Erythroblast (primary cell): ENCODE measurements at places on chromosomes 13 and 19.

DNA sequence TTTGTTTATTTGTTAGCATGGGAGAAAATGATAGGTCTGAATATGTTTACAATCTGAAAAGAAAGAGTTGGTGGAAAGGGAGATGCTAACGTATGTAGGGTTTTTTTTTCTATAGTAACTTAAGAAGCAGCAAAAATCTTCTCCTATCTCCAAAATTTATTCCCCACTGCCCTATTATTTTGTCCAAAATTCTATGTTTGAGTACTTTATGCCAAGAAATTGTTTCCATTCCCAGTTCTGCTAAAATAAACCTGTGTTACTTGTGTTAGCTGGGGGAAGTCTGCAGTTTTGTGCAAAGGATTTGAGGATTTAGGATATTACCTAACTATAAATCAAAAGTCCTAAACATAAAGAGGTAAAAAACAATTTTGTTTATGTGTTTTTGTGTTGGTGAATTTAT is 2770.4 kb upstream of the PCDH20 start:
- no peak for DNase-seq

DNA sequence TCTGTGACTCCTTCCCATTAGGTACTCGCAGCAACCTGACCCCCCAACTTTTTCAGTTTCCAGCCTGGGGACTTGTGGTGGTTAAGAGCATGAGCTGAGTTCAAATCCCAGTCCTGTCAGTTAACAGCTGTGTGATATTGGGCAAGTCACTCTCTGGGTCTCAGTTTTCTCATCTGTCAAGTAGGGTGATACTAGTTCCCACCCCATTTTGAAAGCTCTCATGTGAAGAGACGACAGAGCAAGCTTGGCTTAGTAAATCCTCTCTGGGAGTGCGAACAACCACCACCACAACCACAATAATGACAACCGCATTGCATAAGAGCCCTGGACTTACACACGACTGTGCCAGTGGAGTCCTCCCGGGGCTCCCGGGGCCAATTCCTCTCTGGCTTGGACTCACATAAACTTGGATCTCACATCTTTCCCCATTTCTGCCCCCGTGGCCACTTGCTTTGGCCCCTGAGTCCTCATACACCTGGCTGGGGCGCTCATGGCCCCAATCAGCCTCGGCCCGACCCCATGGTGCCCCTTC is 454 bp downstream of the BLVRB start:
- DNase-seq, result peak; percentile 95

- no peak for DNase-seq
Observed at GRCh38 chr19:47541518-47541917, 26.7 kb upstream of the NAPA start.

- no peak for DNase-seq
Observed at GRCh38 chr13:25177636-25178035, 5.5 kb upstream of the AMER2 start.

- no peak for DNase-seq
Observed at GRCh38 chr13:83796364-83796763, 85.9 kb downstream of the SLITRK1 start.

- DNase-seq, result no peak
Observed at GRCh38 chr13:74889321-74889720, 592.6 kb downstream of the TBC1D4 start.

- DNase-seq, result no peak
Observed at GRCh38 chr13:60986301-60986700, 429.3 kb downstream of the PCDH20 start.

GRCh38 chr19:54254195-54254906 is 2.7 kb downstream of the LILRB5 start:
- no peak for DNase-seq

DNA sequence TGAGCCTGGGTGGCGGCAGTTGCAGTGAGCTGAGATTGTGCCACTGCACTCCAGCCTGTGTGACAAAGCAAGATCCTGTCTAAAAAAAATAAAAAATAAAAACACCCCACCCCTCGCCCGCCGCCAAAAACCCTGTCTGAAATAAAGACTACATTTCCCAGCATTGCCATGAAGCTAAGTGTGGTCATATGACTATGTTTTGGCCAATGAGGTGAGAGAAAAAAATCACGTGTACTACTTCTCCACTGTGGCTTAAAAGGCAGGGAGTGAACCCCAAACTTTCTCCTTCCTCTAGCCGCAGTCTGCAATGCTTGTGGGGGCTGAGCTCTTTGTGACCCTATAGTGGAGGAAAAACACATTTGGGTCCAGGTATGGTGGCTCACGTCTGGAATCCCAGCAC is 54.9 kb downstream of the COLGALT1 start:
- peak; percentile 27 for DNase-seq

GRCh38 chr13:35596321-35597030 is 120.0 kb upstream of the MAB21L1 start:
- no peak for DNase-seq

DNA sequence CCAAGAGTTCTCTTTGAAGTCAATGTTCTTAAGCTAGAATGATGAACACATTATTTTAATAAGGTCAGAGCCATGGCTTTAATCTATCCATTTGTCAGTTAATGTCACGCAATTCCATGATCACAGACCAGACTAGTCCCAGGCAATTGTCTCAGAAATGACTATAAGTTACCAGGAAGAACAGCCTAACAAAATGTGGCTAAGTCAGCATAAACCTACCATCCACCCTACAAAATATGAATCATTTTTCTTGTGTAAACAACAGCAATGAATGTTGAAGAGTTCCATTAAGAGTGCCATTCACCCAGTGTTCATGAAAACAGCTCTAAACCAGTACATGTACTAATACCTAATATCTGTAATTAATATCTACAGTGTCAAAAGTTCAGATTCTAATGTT is 127.5 kb downstream of the KCTD12 start:
- no peak for DNase-seq

DNA sequence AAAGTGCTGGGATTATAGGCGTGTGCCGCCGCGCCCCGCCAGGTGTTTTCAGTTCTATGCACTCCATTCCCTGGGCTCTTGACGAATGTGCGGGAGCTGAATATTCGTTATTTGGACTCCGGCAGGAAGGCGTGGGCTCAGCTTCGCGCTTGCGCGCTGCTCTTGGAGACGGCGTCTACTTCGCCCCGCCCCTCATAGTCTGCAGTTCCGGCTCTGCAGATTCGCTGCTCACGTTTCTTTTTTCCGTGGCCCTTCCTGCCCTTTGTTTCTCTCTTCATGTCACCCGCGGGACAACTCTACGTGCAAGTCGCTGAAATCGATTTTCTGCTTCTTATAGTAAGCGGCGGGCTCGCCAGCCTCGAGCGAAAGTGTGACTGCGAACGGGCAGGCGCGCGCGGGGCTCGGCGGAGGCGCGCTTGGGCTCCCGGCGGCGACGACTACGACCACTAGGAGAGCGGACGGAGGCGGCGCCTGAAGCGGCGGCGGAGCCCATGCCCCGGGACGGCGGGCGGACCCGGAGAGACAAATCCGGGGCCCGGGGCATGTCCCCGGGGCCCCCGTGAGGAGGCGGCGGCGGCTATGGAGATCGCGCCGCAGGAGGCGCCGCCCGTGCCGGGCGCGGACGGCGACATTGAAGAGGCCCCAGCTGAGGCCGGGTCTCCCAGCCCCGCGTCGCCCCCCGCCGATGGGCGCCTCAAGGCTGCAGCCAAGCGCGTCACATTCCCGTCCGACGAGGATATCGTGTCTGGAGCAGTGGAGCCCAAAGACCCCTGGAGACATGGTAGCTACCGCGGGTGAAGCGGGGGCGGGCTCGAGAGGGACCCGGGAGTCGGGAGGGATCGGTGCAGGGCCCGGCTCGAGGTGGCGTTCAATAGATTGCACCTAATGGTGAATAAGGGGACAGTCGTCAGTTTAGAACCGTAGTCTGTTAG is at the start of gene PPP1R37:
TSS of gene PPP1R37 (plus strand) at position 433 of the 932 bp plus-strand sequence. CDS start at position 580, 147 bp downstream.
- DNase-seq, result peak; percentile 98

DNA sequence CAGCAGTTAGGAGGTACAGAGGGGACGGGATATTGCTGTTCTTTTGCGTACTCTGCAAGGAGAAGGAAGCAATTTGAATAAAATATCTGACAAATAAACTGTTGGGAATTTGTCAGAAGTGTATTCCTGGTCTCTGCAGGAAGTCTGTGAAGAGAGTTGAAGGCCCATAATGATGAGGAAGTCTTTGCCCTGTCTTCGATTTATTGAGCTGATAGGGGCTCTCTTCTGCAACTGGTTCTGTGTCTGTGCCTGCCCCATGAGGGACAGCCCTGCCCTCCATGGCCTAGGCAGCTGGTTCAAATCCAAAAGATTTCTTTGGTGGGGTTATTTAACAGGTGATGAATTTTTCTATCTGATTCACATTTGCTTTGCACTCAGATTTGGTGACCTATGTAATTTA is 339.7 kb upstream of the EDNRB start:
- no peak for DNase-seq

DNA sequence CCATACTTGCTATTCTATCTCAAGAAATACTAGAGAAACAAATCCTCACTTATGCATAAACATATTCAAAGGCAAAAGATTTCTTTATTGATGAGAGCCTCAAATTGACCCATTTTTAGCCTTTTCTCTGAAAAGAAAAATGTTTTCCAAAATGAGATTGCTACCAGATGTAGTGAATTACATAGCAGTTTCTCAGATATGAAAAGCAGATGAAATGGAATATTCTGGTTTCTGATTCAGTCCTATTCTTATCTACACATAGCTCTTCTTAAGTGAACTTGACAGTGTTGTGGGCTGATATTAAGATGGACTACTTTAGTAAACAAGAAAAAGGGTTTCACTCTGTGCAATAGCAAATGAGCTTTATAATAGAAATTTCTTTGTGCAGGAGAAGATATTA is 183.5 kb downstream of the DNAJC15 start:
- no peak for DNase-seq

DNA sequence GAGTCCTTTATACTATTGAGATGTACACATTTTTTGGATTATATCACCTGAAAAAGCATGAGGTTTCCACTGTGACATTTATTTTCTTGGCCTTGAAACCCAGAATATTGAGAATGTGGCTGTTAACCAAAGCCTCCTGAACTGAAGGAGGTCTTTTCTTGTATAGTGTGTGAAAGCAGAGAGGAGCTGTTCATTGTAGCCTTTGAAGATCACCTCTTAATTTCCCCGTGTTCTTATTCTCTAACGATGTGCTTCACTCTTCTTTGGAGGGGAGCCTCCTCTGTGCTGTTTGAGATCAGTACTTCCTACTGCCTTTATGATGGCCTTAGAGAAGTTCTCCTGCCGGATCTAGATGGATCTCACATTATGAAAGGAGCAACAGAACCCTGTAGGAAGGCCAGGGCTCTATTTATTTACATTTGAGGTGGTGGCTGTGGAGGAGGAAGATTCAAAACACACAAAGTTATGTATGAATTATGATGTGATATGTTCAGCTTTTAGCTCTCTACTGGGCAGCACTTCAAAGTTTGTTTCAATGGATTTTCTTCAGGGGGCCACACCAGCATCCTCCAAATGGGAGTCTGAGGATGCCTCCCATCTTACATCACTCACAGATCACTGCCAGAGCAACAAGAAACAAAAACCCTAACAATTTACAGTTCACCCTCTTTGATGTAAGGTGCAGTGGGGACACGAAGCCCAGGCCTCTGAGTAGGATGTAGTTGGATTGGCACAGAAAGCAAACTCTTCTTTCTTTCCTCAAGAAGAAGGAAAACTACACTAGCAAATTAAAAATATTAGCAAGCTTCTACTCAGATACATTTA is 322.3 kb downstream of the DLEU7 start:
- DNase-seq, result no peak

DNA sequence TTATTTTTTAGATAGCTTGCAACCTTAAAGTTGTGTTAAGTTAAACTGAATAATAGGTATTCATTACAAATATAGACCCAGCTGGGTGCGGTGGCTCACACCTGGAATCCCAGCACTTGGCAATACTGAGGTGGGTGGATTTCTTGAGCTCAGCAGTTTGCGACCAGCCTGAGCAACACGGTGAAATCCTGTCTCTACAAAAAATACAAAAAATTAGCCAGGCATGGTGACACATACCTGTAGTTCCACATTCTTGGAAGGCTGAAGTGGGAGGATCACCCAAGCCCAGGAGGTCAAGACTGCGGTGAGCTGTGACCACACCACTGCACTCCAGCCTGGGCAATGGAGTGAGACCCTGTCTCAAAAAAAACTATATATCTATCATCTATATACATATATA is 386.5 kb downstream of the PCDH17 start:
- DNase-seq, result no peak

DNA sequence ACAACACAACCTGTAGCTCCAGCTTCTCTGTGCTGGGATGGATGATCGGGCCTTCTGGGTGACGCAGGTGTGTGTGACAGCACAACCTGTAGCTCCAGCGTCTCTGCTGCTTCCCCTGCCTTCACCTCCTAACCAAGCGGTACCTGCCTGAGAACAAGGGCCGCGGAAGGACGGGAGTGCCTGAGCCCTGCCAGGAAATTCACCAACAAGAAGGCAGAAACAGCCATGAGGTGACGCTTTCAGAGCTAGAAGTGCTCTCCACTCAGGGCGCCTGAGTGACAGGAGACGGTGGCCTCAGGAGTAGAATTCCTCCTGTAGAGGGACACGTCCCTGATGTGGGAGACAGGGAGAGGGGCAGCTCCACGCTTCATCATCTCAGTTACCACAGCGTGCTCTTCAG is 17.4 kb downstream of the ZNF331 start:
- no peak for DNase-seq

DNA sequence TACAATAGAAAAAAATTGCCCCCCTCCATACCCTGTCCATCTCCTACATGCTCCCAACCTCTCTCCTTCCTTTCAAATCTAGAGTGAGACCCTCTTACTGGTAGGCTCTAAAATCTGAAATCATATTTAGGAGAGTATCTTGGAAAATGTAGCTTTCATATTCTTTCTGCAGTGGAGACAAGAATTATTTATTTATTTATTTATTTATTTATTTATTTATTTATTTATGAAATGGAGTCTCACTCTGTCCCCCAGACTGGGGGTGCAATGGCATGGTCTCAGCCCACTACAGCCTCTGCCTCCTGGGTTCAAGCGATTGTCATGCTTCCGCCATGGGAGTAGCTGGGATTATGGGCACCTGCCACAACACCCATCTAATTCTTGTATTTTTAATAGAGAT is 174.1 kb upstream of the MYO16 start:
- DNase-seq, result no peak

DNA sequence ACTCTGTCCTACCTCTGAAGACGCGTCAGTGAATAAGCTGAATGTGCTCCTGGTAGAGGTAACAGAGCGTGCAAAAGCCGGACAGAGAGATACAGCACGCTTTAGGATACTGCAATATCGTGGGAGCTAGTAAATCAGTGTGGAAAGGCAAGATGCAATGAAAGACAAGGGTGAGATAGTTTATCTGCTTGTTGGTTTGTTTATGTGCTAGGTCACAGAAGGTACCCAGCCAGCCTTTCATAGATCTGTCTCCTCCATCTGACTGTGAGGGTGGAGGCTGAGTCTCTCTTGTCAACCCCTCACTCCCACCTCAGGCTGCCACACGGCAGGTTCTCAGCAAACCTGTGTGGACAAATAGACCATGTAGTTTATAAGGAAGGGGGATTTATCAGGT is 904 bp upstream of the GIPC1 start:
- DNase-seq, result peak; percentile 17
